RWPE1 (cell line): ENCODE measurements at places on chromosomes 1 and 21.

DNA sequence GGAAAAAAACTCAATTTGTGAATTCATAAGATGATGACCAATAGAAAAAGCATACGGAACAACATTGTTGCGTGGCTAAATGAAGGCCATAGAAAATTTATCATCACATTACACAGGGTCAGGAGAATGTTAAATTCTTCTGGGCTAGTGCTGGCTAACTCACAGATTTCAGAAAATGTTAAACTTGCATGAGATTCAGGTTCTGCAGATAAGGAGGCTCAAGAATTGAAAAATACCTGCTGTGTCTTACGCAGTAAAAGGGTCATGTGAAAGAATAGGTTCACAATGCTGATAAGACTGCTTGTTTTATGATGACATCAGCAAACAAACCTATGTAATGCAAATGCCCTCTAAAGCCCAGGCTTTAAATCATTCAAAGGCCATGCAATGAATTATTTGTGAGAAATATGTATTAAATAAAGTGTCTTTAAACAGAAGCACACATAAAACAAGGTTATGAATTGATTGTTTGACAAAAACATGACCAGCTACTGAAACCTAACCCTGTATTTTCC, 378.8 kb downstream of the USP25 start:
- no peak for DNase-seq

GRCh38 chr1:226349801-226350518, 41.0 kb upstream of the LIN9 start:
- DNase-seq = no peak

GRCh38 chr21:44288251-44289110, 2.8 kb downstream of the AIRE start:
- DNase-seq = no peak

DNA sequence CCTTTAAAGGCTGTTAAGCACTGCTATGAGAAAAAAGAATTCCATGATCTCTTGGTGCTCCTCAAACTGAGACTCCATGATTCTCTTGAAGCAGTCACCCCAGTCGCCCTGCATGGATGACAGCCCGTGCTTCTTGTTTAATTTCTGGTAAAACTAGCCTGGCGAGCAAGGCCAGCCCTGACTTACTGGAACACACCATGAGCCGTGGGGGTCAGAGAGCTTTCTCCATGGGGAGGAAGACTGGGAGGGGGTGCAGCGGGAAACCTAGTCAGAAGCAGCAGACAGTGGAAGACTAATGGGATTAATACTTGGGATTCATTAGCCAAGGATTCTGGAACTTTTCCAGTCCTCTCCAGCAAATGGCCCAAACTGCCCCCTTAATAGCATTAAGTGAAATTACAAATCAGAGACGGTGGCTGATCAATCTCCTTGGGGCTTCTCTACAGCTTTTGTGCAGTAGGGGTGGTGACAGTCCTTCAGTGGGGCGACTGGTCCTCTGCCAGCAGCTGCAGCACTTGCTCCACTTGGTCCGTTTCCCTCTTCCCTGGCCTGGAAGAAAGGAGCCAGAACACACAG, 57.2 kb upstream of the LRRN2 start:
- DNase-seq = no peak

- DNase-seq = no peak
Observed at GRCh38 chr1:15381805-15382204, 27.9 kb upstream of the EFHD2 start.

DNA sequence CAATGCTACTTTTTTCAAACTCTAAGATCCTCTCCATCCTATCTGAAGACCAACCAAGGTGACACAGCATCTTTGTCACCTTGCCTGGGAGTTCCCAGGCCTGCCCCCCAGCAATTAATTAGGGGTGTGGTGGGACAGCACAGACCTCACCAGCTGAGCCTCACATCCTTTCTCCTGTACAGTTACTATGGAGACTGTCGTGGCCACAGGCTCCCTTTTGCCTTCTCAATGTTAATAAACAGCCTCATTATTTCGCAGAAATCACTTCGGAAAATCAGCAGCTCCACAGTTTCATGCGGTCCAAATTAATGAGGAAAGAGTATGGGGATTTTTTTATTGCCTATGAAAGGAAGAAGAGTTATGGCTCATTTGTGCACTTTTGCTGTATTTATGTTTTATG, 378.3 kb downstream of the NPHP4 start:
- no peak for DNase-seq
